ENCODE measurements at places on chromosomes 1 and 21.

DNA sequence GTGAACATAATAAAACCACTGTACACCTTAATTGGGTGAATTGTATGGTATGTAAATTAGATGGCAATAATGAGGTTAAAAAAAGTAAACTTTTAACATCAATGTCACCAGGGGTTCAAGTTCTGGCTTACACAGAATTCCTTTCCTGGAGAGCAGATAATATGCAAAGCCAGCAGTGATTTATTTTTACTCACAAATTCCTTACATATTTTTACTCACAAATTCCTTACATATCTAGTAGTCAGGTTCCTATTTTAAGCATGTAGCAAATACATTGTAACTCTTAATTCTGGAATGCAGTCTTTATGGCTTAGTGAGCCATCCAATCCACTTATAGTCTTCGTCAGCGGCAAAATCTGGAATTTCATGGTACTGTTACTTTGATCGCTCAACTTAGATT is 1.3 kb upstream of the UBE4B start:
- DNase-seq = no peak

DNA sequence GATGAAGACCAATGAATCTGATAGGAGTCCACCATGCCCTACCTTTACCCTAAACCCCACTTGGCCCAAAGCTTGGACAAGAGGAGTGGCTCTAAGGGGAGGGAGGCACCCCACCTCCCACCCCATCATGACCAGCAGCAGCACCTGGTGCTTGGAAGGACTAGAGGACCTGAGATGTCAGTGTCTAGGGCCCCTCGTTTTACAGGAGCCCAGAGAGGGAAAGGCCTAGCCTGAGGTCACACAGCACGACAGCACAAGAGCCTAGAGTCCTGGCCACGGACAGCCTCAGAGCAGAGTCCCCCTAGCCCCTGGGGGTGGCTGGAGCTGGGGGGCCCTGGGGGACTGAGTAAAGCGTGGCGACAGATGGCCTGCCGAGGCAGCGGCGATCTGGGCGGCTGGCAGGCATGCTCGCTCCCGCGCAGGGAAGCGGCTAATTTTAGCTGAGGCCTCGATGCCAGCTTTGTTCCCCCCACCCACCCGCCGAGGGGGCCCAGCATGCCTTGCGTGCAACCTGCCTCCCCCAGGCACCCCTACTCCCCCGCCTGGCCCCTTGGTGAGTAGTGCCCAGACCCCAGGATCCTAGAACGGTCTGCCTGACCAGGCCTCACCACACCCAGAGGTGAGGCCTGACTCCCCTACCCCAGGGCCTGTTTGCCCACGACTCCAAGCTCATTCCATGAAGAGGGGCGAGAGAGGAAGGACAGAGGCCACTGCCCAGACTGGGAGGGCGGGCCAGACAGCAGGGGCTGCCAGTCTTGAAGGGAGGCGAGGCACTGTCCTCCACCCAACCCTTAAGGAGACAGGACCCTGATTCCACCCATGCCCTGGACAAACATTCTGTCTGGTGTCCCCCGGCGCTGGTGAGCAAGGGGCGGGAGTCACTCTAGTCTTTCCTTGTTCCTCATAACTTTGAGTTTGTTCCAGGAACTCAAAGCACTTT is 39.0 kb downstream of the AHDC1 start:
- DNase-seq = no peak

GRCh38 chr21:41168391-41169257 is 664 bp downstream of the BACE2 start:
- peak; percentile 91 for DNase-seq

- DNase-seq = no peak
Measured at GRCh38 chr1:75745276-75745675, 20.8 kb downstream of the ACADM start.

DNA sequence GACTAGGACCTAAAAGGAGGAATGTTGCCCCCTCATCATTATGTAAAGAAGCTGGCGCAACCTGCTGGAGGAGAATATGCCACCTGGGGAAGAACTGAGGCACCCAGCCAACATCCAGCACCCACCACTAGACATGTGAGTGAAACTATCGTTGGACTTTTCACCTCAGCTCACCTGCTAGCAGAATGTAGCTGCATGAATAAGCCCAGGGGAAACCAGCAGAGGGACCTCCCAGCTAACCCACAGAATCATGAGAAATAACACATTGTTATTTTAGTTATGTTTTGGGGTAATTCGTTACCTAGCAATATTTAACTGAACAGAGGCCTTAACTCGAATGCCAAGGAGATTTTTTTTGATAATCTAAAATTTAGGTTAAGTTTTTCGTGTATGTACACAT is 542.5 kb upstream of the DAB1 start:
- DNase-seq = no peak

- no peak for DNase-seq
Measured at GRCh38 chr1:205068457-205069040, 15.7 kb downstream of the TMEM81 start.

DNA sequence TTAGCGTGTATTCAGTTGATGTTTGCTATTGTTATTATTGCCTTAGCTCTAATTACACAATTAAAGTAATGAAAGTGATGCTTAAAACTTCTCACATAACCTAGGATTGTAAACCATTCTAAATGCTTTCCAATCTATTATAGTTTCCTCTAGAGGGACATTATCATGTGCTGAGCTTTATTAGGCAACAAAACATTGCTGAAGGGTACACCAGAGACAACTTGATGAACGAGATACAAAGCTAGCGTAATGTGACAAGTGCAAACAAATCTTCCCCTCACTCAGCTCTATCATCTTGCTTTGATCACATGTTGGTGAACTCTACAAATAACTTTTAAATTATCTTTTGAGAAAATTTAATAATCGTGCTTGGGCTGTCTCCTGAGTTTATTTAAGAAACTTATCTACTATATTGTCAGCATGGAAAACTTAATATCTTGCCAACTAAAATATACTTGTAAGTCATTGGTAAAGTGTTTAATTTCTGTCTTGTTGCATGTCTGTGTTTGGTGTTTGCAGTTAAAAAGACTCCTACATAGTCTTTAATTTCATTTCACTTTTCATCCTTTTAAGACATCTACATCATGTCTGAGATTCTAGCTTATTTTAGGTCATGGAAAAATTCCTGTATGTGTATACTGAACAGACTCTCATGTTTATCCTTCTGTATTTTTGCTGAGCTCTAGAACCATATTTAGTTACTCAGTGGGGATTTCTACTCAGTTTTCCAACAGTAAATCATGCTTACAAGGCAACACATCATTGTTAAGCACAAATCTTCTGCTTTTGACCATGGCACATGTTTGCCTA is 104.2 kb upstream of the ADAMTS5 start:
- no peak for DNase-seq

DNA sequence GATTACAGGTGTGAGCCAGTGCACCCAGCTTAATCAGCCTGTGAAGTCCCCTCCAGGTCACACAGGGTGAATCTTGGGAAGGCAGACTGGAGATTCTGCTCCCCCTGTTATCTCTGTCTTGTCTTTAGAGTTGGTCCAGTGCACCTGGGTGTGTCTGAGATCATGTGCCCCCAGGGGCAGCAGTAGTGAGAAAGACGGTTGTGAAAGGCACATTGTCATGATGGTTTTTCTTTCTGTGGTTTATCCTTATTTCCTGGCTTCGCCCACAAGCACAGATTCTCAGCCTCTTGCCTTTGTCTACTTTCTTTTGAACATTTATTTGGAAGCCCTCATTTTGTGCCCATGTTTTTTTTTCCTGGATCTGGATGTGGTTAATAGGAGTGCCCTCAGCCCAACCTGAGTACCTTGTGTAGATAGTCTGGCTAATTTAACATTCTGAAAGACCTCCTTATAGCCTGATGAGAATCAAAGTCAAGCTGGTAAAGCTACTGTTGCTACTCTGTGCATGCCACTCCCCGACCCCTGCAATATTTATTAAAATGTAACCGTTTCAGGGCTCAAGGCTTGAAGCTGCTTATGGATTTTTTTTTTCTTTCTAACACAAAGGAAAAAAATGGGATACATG is 23.7 kb downstream of the UCK2 start:
- no peak for DNase-seq

GRCh38 chr1:82517586-82517985 is 716.9 kb downstream of the ADGRL2 start:
- no peak for DNase-seq

DNA sequence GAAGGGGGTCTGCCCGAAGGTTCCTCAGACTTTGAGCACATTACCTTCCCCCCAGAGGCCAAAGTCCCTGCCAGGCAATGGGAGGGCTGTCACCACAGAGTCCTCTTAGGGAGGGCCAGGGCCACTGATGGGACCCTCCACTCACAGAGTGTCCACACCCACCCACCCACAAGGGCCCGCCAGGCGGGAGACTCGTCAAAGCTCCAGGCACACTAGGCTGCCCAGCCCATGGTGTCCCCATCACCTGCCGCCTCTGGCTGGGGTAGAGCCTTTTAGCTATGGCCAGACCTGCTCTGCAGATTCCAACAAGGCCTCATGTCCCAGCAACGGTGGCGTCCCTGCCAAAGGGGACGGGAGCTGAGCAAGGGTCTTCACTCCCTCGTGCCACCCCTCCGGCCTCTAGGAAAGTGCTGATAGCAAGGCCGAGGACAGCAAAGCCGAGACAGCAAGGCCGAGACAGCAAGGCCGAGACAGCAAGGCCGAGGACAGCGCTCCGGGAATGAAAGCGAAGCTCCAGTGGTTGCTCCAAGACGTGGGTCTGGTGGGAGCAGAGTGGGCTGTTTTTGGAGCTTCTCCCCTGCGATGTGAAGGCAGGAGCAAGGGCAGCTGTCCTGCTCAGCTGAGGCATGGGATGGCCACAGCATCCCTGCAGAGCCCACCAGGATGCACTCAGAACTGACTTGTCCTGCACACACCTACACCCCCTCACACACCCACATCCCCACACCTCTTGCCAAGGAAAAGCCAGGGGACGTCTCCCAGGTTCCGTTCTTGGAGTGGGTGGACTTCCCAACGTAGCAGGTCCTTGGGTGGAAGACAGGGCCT is 123.4 kb downstream of the CRYAA start:
- DNase-seq = no peak

- peak; percentile 37 for DNase-seq
Measured at GRCh38 chr1:153470707-153471106, 10.3 kb upstream of the S100A7 start.

DNA sequence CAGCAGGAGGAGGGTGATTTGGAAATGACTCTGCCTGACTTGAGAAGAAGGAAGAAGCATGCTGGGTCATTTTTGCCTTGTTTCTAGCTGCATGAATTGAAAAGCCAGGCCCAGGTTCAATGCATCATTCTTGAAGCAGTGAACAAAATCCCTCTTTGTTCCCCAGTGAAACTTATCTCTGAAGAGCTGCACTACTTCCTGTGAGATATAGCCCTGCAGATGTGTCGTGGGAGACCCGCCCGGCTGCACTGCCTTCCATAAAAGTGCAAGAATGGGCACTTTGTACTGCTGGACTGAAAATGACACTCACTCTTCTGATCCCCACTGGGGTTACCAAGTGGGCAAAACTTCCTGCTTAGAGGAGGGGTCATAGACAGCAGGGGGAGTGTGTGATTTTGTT is 249.2 kb upstream of the NFIA start:
- no peak for DNase-seq

- DNase-seq = no peak
Measured at GRCh38 chr1:71417421-71417820, 336.6 kb upstream of the ZRANB2 start.

DNA sequence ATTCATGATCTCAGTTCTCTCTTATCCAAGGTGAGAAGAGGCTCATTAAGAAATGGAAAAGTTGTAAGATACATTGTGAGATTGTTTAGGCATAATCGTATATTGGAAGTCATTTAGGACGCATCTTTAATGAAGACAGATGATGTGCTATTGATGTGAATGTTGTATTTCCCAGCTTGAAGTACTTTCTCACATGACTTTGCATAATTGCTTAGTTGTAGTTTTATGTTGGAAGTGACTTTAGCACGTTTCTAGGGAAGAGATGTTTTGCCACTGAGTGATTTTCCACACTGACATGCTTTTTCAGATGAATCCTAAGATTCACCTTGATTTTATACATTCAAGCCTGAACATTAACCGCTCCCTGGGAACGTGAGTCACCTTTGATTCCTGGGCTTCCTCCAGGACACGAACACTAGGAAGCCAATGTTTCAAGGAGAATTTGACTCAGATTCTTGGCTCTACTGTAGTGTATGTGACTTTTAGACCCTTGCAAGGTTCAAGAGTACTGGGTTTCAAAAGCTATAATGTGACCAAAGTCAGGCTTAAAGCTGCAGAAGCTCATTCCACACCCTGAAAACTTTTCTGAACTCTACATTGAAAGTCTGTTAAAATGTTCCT is 27.9 kb downstream of the ANGEL2 start:
- DNase-seq = no peak

GRCh38 chr21:45799765-45800338 is 156.3 kb downstream of the PCBP3 start:
- no peak for DNase-seq

- DNase-seq = peak; percentile 58
Measured at GRCh38 chr1:179001451-179001850, 24.2 kb upstream of the FAM20B start.

- no peak for DNase-seq
Measured at GRCh38 chr1:51331206-51332100, 1.1 kb upstream of the TTC39A start.

- no peak for DNase-seq
Measured at GRCh38 chr1:179822065-179822464, 55.5 kb downstream of the TOR1AIP2 start.

- no peak for DNase-seq
Measured at GRCh38 chr1:239418681-239419080, 32.3 kb downstream of the CHRM3 start.

GRCh38 chr1:43509740-43510375 is 20.8 kb upstream of the PTPRF start:
- DNase-seq = peak; percentile 76

GRCh38 chr1:70518106-70518505 is 107.0 kb downstream of the CTH start:
- no peak for DNase-seq

DNA sequence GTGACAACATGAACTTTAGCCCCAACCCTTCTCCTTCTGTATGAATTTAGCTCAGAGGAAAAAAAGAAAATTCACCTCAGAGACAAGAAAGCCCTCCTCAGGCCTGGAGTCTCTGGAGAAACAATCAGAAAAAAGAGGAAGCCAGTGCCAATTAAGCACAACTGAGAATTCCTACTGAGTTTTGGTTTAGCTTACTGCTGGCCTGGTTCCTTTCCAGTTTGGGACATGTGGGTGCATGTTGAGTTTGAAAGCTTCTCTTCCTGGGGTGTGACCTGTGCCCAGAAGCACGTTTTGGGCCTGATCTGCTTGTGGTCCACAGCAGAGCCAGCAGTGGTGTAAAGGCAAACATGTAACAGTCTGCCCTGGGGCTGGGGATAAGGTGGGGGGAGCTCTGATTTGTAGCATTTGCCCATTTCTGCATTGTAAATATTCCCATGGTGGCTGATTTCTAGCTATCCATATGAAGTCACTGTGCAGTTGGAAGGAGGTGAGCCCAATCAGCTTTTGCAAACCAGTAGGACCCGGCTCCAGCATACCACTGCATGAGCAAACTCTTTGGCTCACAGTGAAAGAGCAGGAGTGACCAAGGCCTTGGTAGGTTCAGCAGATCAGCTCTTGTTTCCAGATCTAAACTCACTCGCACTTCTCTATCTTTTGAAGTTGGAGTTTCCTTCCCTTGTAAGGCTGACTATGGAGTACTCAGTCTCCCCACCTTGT is 4.7 kb upstream of the THEM5 start:
- no peak for DNase-seq

- DNase-seq = no peak
Measured at GRCh38 chr1:59266180-59266926, 30.5 kb upstream of the FGGY start.
